ENCODE measurements at places on chromosomes 16 and 17. TPM values are rescaled to one million over a fixed set of nuclear protein-coding genes. Genes with fewer than 3 reads are reported as not detected.

The MIEF2 gene
- total RNA-seq = 8.1 TPM

The ZNF423 gene
- total RNA-seq = not detected

The PIPOX gene
- total RNA-seq = 0.33 TPM

GRCh38 chr16:6447021-6447790 is 885.4 kb upstream of the RBFOX1 start:
- no peak for DNase-seq

The TBC1D3C gene
- not detected for total RNA-seq

The ASPHD1 gene
- total RNA-seq = 3.8 TPM

DNA sequence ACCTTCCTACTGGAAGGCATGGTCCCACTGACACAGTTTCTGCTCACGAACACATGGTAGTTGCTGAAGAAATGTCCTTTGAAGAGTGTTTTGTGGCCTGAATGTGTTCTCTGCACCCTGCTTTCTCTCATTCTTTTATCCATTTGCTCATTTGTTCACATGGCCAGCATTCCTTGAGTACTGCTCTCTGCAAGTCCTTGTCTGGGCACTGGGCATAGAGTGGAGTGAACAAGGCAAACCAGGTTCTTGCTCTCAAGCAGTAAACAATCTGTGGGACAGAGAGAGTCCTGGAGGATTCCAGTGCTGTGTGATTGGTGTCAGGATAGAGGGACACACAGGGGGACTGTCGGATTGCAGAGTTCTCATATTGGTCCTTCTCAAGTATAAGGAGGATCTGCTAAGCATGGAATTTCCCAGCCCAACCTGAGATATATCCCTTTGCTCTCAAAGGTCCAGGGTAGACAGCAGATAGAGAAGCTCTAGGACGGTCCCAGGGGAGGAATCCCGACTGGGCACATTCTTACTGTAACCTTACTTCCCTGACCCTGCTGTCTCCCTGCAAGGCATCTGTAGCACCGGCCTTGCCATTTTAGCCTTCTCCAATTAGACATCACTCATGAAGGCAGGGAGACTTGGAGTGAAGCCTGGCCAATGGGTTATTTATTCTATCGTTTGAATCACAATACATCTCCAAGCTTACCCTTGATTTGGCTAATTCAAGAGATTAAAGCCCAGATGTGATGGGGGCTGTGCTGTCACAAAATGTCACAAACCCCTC is 32.3 kb downstream of the ARL4D start:
- DNase-seq = no peak

DNA sequence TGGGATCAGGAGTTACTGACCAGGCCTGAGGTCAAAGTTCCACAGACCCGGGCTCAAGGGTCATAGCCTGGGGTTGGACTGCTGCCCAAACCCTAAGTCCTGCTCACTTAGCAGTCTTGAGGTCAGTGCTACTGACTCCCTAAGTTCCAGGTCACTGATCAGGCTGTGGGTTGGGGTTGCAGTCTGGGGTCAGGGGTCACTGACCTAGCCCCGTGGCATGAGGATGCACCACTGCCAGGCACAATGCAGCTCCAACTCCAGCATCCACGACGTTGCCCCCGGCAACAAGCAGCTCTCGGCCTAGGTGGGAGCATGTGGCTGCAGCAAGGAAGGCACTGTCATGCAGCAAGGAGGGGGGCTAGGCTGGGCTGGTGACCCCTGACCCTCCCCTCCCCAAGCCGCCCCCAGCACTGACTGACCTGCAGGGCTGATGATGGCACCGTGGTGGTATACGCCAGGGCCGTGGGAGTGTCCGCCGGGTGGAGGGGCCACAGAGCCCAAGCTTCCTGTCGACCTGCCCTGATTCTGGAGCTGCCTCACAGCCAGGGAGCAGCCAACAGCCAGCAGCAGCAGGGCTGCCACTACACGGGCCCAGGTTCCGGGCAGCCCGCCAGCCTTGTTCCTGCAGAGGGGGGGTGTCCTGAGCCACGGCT is 1.1 kb downstream of the GGT6 start:
- DNase-seq = no peak

The CENPT gene
- 30.1 TPM for total RNA-seq

The AOC3 gene
- total RNA-seq = 0.11 TPM

- no peak for DNase-seq
These were observed 106.4 kb upstream of the CES5A start for GRCh38 chr16:55981557-55981956.

GRCh38 chr16:89934611-89935553 is 11.7 kb downstream of the TUBB3 start:
- DNase-seq = no peak

The GJD3 gene
- total RNA-seq = not detected

The XYLT1 gene
- 0.80 TPM for total RNA-seq

DNA sequence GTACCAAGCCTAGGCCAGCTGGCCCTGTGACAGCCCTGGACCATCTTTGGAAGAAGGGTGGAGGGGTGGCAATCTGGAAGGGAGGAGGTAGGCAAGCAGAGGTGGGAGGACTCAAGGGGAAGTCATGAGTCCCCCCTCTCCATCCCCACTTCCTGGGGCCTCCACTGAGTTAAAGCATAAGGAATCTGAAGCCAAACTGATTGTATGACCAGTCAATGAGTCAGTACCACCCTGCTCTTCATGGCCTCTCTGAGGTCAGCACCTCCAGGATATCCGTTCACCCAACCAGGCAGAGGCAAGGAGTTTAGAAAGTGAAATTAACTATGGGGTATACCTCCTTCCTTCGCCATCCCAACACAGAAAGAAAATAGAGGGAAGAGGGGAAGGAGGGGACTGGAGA is 272.7 kb downstream of the SOX9 start:
- DNase-seq = peak; percentile 99

GRCh38 chr16:84970447-84971127 is 40.7 kb downstream of the ZDHHC7 start:
- DNase-seq = peak; percentile 64

DNA sequence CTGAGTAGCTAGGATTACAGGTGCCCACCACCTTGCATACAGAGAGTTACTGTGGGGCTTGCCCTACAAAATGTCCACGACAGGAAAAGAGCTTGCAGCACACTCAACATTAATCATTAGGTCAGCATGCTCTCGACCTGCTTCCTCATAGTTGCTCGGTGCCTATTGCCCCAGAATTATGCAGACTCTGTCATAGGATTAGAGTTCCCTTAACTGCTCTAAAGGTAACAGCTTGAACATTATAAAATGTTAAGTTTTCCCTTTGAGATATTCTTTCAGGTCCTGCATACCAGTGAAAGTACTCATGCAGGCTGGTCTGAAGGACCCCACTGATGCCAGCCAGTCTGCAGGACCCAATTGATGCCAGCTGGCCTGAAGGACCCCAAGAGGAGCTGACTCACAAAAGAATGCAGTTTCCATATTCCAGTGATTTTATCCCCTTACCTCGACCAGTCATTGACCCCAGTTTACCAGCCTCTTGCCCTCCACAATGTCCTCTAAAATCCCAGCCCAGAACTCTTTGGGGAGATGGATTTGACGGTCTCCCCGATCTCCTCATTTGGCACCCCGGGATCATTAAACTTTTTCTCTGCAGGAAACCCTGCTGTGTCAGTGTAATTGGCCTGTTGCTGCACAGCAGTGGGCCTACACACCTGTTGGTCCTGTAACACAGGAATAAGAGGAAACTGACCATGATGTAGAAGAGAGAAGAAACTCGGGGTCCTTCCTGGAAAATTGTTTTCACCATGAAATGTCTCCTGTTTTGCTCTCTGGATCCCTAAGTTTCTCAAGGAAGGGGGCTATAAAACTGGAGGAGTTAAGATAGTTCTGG is 10.6 kb downstream of the ICAM2 start:
- peak; percentile 54 for DNase-seq

The IL34 gene
- not detected for total RNA-seq

The ABCC6 gene
- not detected for total RNA-seq

- DNase-seq = no peak
These were observed 3.3 kb downstream of the ERAL1 start for GRCh38 chr17:28857905-28858800.

The AANAT gene
- total RNA-seq = not detected

DNA sequence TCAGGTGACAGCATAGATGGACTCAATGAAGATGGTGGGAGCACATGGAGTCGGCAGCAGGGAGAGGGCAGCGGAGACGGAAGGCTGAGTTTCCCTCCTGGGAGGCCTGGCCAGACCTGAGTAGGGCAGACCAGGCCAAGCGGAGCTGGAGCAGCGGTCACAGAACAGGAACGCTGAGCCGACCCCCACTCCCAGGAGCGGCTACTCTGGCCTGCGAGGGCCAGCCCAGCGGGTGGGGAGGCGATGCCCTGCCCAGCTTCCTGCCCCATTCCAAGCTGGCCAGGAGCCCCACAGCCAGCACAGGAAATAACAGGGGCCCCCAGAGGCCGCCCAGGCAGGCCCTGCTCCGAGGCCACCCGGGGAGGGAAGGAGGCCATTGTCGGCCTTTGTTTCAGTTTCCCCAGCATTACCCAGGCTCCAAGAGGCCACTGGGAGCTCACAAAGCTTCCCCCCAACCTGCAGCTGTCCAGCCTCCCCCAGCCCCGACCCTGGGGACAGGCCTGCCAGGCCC is 79.8 kb downstream of the ZNF423 start:
- no peak for DNase-seq

The CCR7 gene
- 0.07 TPM for total RNA-seq

The CLEC10A gene
- total RNA-seq = not detected

The HSPB9 gene
- not detected for total RNA-seq

DNA sequence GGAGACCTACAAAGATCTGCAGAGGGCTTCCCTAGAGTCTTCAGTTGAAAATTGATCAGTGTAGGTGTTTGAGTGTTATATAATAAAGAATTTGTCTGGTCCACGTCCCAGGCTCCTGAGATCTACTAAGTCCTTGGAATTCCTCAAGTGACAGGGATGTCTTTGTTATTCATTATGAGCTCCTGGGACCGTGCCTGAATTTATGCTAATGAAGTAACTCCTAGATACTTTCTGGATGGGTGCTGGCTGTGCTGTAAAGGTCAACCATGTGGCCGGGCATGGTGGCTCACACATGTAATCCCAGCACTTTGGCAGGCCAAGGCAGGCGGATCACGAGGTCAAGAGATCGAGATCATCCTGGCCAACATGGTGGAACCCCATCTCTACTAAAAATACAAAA is 43.7 kb downstream of the CDC27 start:
- no peak for DNase-seq

GRCh38 chr16:68079626-68080344 is 5.4 kb upstream of the NFATC3 start:
- no peak for DNase-seq

- DNase-seq = no peak
These were observed 97.1 kb downstream of the SHISA9 start for GRCh38 chr16:12998361-12999085.

- DNase-seq = no peak
These were observed 1.4 kb downstream of the TEN1 start for GRCh38 chr17:75980188-75981018.

The CLDN9 gene
- not detected for total RNA-seq

DNA sequence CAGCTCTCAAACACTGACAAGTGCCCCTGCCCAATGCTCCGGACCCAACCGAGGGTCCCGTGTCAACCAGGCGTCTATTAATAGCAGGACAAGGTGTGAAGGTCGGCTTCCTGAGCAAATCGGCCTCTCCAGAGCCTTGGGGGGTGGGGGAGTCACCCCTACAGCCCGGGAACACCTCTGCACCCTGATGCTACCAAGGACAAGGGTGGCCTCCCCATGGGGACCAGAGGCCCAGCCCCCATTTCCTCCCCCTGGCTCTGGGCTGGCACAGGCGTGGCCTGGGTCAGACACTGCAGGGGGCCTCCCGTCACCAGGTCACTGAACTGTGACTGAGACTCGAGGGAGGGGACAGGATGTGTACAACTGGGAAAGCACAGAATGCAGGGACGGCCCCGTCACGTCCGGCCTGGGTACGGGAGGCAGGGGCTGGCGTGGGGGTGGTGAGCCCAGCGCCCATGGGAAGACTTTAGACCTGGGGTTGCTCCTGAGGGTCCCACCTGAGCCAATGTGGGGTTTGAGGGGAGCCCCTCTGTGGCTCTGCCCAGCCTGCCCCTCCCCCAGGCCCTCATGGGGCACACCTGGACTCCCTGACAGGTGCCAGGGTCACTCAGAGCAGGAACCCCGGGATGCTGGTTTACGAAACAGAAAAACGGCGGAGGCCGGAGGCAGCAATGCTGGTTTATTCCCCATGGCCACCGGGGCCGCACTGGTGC is 579 bp upstream of the CYBA start:
- DNase-seq = no peak

The LGALS9 gene
- total RNA-seq = 0.68 TPM

DNA sequence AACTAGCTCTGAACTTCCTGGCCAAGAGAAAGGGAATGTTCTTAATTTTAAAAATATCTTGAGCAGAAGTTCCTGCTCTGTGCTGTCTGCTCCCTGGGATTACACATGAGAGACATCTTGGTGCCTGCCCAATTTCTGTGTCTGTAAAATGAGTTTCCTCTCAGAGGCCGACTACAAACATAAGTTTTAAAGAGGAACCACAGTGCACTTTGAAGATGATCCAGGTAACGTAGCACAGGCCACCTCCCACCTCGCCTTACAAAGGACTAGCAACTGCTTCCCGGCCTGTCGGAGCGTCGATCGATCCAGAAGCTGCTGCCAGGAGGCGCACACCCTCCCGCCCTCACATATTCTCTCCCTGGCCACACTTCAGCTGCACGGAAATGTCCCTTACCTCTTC is 55.0 kb upstream of the ATP2A3 start:
- no peak for DNase-seq

GRCh38 chr16:85225257-85225656 is 113.0 kb upstream of the CIBAR2 start:
- no peak for DNase-seq

The GRN gene
- total RNA-seq = 139 TPM

The SKAP1 gene
- not detected for total RNA-seq

DNA sequence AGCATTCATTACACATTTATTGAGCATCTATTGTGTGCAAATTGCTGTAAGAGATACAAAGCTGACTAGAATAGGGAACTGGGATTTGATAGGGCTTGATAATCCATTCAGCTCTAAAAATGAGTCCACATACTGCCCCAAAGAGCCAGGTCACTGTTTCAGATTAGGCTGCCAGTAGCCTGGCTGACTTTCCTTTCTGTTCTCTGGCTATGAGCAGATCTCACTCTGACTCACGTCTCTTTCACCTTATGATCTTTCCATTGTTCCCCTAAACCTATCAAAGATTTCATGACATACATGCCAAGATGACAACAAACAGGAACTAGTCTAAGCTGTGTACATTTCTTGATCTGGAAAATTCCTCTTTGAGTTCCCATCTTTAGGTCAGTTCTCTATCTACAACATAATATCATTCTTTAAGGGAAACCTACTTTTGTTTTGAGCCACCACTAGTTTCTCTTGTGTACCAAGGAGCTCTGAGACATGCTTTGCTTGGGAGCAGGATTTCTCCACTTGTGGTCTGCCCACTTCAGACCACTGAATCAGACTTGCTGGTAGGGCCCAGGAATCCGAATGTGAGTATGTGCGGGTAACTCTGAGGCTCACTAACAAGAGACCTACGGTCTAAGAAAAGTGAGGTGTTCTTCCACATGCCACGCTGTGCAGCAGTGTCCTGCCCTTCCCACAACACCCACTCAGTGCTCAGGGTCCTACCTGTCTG is 40.9 kb upstream of the ICAM2 start:
- peak; percentile 33 for DNase-seq
